ENCODE measurements at places on chromosomes 7 and 10.

- no peak for DNase-seq
Measured at GRCh38 chr10:123027861-123028260, 19.1 kb downstream of the ACADSB start.

DNA sequence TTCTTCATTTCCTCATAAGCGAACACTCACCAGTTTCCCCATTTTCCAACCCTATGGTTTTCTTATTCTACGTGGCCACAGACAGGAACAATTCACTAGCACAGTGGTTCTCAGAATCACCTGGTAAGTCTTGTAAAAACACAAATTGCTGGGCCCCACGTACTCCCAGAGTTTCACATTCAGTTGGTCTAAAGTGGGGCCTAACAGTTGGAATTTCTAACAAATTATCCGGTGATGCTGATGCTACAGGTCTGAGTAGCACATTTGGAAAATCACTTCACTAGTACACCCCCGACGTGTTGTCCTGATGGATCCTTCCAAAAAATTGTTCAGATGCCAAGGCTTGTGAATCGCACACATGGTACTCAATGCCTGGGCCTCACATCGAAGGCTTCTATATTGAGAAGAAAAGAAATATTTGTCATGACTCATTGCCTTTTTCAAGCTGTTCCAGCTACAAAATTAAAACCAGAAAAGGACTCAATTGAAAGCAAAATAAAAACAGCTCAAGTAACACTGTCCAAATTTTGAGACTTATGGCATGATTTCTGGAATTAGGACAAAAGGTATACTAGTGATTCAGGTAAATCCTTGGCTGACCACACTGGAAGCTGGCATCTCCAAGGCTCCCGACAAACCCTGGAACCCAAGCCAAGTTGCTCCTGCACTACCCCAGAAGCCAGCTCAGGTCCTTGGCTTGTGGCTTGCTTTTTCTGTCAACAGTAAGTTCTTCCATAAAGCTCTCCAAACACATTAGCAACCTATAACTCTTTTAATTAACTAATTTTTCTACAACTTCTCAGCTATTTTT lies 12.9 kb upstream of the VIM start:
- DNase-seq = no peak

GRCh38 chr7:66867198-66867790 lies 53.7 kb upstream of the TMEM248 start:
- no peak for DNase-seq

- DNase-seq = no peak
Measured at GRCh38 chr10:588246-589165, 101.0 kb downstream of the DIP2C start.

DNA sequence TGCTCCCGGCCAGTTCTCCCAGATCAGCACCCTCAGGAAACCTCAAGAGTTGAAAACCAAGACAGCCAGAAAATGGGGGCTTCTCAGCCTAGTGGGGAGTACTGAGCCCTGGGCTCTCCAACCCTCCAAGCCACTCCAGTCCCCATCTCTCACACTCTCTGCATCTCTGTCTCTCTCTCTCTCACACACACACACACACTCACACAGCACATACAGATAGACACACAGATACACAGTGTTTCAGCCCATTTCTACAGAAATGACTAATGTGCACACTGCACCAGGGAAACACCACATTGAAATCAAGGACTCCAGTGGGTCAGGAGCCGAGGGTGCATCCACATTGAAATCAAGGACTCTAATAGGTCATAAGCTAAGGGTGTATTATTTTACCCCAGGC lies 107.5 kb downstream of the MKI67 start:
- no peak for DNase-seq

DNA sequence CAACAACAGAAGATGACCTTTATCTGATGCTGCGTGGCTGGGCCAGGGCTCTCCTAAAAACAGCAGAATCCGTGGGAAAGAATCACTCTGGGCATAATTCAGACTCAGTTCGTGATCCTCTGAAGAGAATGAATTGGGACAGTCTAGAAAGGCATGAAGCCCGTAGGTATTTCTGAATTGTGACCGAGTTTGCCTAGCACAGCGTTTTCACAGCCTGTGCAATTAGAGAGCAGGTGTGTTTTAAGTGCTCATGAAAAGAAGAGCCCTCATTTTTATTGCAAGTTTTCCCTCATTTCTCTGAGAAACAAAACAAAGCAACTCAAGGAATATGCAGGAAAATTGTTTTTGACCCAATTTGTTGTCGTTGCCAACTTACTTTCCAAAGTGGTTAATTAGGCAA lies 366.2 kb downstream of the WDR11 start:
- no peak for DNase-seq

DNA sequence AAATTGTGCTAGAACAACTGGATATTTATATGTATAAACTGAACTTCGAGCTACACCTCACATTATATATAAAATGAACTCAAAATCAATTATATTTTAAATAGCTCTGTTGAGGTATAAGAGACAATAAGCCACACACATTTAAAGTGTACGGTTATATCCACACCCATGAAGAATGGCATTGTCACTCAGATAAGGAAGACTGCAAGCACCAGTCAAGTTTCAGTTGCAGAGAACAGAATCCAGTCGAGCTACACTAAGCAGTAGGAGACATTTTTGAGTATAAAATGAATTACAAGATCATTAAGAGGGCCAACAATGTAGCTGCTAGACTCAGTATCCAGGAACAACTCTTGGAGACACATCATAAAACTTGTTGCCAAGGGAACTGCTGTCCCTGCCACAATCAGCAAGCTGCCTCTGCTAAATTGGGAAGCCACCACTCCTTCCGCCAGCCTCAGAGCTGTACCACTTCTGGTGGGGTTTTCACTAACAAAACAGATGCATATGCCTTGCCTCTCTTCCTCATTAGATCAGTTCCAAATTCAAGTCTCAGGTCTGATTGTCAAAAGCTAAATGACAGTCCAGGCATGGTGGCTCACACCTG lies 19.6 kb upstream of the GPNMB start:
- no peak for DNase-seq

GRCh38 chr10:13206546-13207443 lies 27.4 kb downstream of the UCMA start:
- no peak for DNase-seq

DNA sequence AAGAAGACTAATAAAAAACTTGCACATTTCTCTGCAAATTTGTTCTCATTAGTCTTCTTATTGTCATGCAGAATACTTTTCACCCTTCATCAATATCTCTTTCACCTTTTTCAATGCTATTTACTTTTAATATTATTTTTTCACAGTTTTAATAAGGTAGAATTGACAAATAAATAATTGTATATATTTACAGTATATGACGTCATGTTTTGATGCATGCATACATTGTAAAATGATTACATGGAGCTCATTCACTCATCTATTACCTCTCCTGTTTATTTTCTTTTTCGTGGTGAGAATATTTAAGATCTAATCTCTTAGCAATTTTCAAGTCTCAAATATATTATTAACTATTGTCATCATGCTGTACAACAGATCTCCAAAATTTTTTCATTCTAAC lies 658.2 kb upstream of the MKI67 start:
- no peak for DNase-seq

DNA sequence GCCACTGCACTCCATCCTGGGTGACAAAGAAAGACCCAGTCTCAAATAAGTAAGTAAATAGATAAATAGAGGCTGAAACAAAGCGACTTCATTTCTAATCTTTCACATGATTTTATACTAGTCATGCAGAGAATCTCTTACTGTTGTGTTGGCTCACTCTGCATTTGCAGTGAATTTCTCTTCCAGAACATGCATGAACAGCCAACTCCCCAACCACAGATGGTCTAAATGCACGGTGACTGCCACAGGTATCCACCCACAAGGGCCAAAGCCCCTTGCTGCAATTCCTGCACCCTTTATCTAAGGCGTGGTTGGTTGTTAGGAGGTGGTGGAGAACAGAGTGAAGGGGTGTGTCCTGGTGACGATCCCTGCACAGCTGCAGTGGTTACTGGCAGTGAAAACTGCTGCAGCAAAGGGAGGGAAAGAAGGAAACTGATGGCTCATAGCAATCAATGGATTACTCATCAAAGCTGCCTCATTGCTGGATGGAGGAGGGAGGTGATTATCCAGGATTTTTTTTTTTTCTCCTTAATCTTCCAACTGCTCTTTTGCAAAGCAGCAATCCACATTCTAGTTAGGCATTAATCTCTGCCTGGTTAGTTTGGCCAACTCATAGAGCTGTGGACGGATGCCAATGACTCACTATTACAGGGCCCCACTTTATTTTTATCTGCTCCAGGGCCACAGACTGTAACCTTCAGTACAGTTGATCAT lies 50.6 kb downstream of the PRTFDC1 start:
- DNase-seq = peak; percentile 86

- no peak for DNase-seq
Measured at GRCh38 chr7:7707806-7708205, 10.6 kb downstream of the RPA3 start.

GRCh38 chr10:76874176-76874575 lies 763.4 kb downstream of the KCNMA1 start:
- no peak for DNase-seq

DNA sequence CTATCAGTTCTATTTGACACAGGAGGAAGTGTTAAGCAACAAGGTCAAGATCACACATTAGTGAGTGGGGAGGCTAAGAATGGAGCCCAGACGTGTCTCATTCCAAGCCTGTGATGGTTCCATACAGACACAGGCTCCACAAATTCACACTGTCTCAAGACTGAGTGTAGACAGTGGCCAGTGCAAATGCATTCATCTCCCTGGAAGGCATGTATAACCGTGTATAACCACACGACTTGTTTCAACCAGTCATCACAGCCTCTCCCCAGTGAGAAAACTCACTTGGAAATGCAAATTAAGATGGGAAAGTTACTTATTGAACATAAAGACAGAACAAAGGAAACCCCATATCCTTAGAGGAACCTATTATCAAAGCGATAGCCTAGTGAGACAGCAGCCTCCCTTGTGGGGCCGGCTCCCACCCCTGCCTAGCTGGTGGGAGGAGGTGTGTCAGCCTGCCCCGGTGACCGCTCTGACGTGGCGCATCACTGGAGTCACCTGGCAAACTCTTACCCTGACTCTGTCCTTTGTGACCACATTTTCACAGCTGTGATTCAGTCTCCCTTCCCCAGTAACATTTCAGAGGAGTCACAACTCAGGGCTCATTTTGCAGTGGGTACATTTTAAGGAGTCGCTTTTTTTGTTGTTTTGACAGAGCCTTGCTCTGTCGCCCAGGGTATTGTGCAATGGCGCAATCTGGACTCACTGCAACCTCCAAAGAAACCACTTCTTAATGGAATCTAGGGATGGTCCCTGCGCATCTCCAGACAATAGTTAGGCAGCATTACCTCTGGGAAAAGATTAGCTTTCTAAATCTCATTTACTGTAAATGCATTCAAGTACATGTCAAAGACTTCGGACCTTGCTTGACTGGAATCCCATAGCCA lies 126.6 kb upstream of the PARD3 start:
- DNase-seq = no peak

- no peak for DNase-seq
Measured at GRCh38 chr10:111089293-111089692, 12.5 kb downstream of the ADRA2A start.

DNA sequence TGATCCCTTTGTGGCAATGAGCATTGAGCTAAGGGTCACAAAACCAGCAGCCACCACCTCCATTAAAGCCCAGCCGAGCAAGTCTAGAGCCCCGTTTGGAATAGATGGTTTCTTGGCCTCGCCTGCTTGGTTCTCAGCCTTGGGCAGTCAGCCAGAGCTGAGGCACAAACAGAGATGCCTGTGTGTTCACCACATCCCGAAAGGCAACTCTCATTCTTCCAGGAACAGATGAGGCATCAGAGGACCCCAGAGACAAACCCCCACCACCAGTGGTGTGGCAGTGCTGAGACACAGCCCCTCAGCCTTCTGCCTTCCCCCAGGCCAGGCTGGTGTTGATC lies 203.3 kb upstream of the ZMIZ1 start:
- no peak for DNase-seq

GRCh38 chr10:63236113-63236935 lies 103.2 kb downstream of the NRBF2 start:
- DNase-seq = peak; percentile 89

DNA sequence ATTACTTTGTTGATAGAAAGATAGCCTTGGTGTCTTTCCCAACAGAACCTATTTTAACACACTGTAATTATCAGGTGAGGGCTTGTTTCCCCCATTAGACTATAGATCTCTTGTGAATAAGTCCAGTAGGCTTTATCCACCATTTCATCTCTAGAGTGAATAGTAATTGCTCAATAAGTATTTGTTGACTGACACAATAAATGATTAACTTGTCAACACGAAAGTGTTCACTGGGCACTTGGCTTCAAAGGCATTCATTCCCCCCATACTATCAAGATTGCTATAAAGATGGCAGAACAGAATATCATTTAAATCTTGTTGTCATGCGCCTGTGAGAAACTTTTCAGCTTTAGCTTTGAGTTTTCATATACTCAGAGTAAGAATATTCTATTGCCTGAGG lies 424.5 kb upstream of the LRRTM3 start:
- no peak for DNase-seq

GRCh38 chr7:77327067-77327931 lies 88.8 kb downstream of the GSAP start:
- no peak for DNase-seq

DNA sequence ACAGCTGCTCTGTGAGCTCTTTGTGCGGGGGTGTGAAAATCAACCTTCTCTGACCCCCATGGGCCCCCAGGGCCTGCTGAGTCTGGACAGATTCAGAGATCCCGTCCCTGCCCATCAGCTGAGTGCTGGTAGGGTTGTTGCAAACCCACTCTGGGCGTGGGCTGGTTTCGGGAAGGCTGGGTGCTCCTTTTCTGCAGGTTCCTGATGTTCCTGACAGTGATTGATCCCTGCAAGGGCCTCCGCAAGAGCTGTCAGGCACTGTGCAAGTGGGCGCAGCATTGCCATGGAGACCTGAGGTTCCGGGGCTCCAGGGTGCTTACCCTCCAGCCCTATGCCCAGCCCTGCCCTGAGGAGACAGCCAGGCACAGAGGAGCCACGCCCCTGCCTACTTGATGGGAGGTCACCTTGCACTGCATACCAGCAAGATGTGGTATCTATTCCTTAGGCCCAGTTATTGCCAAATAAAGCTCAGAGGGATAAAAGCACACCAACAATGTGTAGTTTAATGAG lies 44.3 kb upstream of the INPP5A start:
- DNase-seq = no peak

GRCh38 chr10:1133495-1134045 lies 77.4 kb downstream of the WDR37 start:
- no peak for DNase-seq

DNA sequence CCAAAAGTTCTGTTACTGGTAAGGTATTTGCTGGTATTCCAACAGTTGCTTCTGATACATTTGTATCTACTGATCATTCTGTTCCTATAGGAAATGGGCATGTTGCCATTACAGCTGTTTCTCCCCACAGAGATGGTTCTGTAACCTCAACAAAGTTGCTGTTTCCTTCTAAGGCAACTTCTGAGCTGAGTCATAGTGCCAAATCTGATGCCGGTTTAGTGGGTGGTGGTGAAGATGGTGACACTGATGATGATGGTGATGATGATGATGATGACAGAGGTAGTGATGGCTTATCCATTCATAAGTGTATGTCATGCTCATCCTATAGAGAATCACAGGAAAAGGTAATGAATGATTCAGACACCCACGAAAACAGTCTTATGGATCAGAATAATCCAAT lies 131.0 kb downstream of the AASS start:
- DNase-seq = no peak

- DNase-seq = no peak
Measured at GRCh38 chr10:85177767-85178166, 849.4 kb downstream of the CCSER2 start.
